ENCODE measurements at places on chromosomes 2 and 18. TPM values are rescaled to one million over a fixed set of nuclear protein-coding genes. Genes with fewer than 3 reads are reported as not detected.

GALNT14 gene
- total RNA-seq = 0.54 TPM

DNAH7 gene
- 9.9 TPM for total RNA-seq

TCF23 gene
- 0.13 TPM for total RNA-seq

CCDC148 gene
- 10.7 TPM for total RNA-seq

SIX2 gene
- total RNA-seq = not detected

KCNG3 gene
- not detected for total RNA-seq

CDCA7 gene
- 0.54 TPM for total RNA-seq

DNA sequence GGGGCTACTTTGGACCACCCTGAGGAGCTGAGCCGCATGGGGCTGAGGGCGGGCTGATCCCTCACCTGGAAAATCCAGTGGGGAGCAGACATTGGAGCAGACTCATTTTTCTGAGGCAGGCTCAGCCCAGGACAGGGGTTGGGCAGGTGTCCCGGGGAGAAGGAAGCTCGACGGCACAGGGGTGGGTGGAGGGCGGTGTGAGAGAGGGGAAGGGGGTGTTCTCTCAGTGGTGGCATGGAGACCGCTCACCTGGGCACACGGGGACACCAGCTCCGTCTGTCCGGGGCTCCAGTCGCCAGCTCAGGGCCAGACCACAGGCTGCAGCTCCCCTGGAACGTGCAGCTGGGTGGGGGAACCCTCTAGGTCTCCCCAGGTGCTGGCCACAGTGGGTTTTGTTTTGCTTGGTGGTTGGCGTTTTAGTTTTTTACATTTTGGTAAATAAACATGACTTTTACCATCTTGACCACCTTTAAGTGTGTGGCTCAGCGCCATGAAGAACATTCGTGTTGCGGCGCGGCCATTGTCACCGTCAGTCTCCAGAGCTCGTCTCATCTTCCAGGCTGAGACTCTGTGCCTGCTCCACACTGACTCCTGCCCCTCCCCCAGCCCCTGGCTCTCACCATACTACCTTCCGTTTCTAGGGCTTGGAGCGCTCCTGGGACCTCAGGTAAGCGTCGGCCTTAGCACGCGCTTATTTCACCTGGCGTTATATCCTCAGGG is 4.3 kb upstream of the MAB21L4 start:
- DNase-seq = no peak

GRCh38 chr2:10720306-10720705 is 1.1 kb upstream of the ATP6V1C2 start:
- DNase-seq = no peak

DNA sequence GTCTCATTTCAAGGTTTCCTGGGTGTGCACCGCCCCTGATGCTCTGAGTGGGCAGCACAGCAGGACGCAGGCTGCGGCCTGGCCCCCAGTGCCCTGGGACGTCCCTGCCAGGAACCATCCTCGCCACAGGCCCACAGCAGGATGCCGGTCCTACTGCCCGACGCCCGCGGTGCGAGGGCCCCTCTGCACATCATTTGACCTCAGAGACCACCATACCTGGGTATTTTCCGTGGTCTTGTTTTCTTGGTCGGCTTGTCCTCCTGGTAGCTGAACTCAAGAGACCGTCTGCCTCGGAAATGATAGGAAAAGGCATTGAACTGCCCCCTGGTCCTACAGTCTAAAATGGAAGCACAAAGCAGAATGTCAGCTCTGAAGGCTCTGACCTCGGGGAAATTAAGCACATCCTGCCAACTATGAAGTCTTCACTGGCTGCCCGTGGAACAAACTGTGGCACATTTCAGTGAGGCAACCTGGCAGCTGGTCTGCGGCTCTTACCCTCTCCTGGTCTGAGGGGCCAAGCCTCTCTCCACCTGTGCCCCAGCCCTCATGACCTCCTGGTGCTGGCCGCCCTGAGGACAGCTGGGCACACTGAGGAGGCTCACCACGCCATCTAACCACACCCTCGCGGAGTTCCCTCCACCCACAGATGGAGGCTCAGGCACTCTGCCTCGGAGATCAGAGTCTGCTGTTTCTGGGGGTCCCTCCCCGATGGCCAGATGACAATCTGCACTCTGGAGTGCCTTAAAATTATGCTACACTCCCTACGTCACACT is 105.0 kb downstream of the PXDN start:
- no peak for DNase-seq

GRCh38 chr2:155825876-155826275 is 506.6 kb downstream of the NR4A2 start:
- no peak for DNase-seq

DNA sequence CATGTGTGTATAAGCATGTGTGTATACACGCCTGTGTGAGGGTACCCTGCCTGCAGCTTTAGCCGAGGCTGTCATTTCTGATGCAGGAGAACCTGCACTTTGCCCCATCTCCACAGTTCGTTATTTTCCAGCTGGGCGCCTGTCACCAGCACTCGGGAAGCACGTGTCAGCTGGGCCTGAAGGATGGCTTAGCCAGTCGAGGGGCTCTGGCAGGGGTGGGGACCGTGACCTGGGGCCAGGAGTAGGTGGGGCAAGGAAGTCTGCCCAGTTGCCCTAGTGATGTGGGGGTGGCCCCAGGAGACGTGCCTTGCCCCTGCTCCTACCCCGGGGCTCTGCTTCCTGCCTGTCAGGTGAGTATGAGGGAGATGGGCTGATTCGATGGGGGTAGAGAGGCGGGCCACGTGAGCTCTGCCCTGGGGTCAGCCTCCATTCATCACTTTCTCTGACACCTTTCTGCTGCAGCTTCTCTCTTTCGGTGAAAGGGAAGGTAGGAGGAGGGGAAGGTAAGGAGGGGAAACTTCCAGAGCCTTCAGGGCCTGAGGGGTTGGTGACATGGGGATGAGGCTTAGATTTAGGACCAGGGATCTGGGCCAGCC is 130.6 kb upstream of the SKOR2 start:
- no peak for DNase-seq

- no peak for DNase-seq
These were observed 124.9 kb downstream of the B3GNT2 start for GRCh38 chr2:62320657-62321357.

DNA sequence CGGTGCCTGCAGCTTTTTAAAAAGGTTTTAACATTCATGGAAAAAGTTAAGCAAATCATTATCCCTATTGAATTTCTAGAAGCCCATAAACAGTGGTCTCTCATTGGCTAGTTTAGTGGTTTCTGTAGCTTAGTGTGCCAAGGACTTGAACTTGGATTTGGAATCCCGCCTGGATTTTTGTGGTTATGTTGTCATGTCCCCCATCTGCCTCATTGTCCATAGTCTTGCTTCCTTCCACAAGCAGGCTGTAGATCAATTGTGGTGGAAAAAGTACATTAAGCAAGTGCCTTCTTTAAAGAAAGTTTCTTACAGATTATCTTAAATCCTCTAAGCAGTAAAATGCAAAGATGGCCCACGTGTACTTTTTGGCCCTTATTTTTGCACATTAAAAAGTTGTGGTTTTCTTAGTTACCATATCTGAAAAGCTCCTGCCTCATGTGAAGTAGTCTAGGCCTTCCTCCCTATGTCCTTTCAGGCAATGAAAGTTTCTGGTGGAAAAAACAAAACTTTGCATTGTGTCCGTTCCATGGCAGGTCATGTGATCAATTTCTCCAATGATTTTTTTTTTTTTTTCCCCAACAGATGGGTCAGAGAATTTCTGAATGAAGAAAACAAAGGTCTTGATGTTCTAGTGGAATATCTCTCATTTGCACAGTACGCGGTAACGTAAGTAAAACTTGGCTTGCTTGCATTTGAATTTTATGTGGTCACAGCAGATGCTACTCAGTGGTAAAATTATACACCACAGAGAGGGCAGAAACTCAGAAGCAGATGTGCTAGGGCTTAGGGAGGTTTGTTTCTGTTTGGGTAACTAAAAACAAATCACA is 158.9 kb downstream of the PRPF40A start:
- DNase-seq = no peak

DNA sequence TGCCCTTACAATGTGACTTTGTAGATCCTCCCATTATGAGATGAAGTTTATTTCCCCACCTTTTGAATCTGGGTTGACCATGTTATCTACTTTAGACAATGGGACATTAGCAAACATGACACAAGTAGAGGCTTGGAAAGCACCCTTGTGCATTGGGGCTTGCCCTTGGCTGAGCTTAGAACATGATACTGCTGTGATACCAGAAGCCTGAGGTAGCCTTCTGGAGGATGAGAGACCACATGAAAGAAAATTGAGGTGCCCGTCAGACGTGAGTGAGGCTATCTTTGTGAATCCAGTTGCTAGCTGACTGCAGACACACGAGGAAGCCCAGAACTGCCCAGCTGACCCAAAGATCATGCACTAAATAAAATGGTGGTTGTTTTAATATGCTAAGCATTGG is 341.2 kb downstream of the CYP26B1 start:
- no peak for DNase-seq

DNA sequence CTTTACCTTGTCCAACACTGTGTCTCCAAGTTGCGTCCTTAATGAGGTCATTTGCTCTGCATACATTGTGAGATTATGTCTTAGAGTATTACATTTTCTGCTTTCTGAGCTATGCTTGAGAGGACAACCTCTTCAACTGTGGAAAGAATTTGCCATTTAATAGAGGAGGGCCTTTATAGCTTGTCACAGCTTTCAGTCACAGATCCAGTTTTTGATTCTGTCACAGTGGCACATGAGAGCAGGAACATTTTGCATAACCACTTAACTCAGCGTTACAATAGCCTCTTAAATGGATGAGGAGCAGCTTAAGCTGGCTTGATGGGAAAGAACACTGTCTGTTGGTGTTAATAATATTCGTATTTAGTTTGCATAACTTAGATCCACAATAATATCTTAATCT is 63.0 kb downstream of the RHBDD1 start:
- no peak for DNase-seq
